Erythroblast (primary cell): ENCODE measurements at places on chromosomes 2 and 18.
A peak's percentile ranks its signal among the peaks of the same experiment; 100 is the strongest.

DNA sequence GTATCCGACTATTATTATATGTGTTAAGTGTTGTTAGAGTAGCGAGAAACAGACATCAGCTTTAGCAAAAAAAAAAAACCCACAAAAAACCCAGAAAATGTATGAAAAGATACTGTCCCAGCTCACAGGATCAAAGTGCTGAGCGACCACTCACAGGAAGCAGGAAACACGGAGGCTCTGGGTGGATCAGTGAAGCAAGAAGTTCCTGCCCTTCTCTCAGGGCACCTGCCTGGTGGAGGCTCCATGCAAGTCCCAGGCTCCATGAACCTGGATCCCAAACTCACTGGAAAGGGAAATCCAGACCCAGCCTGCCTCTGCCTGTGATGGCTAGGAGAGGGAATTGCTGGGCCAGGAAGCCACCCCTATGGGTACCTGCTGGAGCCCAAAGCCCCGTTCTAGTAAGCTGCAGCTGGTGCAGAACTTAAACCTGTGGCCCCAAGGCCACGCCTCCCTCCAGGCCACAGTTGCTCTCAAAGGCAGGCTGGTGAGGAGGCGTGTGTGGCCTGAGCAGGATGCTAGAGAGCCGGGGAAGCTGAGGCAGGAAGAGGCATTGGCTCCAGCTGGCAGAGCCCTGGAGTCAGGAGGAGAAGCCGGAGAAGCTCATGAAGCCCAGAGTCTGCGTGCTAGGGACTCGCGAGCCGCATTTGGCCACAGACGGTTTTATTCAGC lies 63.5 kb upstream of the TAF1B start:
- DNase-seq = no peak

DNA sequence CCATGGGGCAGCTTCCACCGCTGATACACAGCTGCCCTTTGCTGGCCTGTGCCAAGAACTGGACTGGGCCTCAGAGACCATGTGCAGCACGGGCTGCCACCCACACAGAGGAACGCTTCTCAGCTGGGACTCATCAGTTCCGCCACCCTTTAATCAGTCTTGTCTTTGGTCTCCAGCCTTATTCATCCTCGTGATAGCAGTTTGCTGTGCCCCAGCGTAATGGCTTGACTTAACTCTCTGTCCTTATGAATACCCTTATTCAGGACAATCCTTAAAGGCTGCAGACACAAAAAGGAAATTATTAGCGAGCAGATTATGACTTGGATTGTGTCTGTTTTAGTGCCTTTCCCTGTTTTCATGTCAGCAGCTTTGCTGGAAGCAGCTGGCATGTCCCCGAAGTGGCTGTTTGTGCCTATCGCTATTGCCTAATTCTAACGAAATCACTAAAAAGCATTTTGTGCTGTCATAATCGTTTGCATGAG lies 108.9 kb upstream of the DAPL1 start:
- DNase-seq = no peak

- DNase-seq = no peak
Measured at GRCh38 chr2:94960266-94960665, 65.2 kb upstream of the MAL start.

DNA sequence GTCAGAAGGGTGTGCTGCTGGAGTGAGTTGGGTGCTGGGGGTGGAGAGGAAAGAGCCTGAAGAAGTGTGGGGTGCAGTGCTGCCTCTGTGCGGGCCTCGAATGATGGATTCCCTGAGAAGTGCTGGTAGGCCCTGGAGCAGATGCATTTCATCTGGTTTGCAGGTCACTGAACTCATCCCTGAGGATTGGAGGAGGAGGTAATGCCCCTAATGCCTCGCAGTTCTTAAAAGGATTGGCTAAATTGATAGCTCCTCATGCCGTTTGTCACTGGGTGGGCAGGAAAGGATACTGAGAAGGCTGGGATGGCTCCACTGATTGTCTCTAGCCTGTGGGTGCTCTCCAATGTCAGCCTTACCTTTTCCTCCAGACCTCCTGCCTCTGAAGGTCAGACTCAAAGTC lies 74.1 kb downstream of the CTIF start:
- no peak for DNase-seq

DNA sequence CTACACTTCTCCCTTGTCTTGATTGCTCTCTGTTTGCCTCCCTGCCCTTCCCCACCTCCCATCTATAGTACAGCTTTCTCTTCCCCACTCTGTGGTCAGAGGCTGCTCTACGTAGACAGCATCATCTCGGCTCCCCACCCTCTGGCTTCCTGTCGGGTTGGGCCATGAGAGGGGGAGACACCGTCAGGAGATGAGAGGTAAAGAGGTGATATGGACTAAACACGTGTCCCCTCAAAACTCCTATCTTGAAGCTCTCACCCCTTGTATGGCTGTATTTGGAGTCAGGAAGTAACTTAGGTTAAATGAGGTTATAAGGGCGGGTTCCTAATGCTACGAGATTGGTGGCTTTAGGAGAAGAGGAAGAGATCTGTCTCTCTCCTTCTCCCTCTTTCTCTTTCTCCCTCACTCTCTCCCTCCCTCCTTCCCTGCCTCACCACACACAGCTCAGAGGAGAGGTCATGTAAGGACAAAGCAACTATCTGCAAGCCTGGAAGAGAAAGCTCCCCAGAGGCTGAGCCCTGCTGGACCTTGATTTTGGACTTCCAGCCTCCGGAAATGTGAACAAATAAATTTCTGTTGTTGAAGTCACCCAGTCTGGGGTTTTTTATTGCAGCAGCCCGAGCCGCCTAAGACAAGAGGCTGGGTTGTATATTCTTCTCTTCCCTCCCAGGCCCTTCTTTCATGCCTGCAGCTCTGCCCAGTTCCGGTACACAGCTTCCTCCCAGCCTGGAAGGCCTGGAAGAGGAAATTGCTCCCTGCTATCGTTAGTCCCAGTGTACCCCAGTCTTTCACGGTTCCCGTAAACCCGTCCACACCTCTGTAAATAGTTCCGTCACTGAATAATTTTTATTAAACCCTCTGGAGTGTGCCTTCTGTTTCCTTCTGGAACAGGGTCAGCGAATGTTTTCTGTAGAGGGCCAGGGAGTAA lies 138.0 kb downstream of the AKAIN1 start:
- DNase-seq = no peak

DNA sequence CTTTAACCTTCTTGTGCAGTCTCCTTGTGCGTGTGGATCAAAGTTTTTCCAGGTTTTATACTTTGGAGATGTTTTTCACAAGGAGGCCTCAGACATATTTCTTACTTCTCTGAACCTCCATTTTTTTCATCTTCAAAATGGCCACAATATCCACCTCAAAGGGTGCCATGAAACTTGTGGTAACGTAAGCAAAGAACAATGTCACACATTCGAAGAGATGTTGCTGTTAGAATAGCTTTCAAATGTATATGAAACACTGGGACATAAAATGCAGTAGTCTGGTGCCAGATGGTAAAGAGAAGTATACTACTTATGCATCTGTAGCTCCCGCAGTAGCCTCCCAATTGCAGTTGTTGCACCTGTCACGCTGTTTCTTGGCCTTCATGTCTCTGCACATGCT lies 2.6 kb upstream of the KRCC1 start:
- no peak for DNase-seq

DNA sequence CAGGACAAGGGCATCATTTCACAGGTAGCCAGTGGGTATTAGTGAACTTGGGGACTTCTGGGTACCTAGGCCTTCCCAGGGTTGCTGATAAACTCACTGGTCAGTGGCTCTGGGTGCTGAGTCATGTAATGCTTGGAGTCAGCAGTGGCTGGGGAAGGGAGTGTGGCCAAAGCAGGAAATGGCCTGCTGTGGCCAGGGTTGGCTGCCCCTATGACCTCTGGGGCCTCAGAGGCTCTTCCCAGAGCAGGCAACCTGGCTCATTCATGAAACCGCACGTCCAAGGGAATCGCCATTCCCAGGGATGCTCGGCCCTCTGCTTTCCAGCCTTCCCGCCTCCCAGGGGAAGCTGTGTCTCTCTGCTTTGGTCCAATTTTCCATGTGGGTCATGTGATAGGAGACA lies 294.9 kb downstream of the DYSF start:
- DNase-seq = no peak

- DNase-seq = no peak
Measured at GRCh38 chr2:113905886-113906285, 16.0 kb downstream of the ACTR3 start.

- DNase-seq = no peak
Measured at GRCh38 chr2:75549401-75550253, 11.1 kb downstream of the EVA1A start.

- peak; percentile 42 for DNase-seq
Measured at GRCh38 chr18:25832001-25832604, 258.3 kb downstream of the SS18 start.

- no peak for DNase-seq
Measured at GRCh38 chr2:62884514-62884913, 166.1 kb upstream of the OTX1 start.

DNA sequence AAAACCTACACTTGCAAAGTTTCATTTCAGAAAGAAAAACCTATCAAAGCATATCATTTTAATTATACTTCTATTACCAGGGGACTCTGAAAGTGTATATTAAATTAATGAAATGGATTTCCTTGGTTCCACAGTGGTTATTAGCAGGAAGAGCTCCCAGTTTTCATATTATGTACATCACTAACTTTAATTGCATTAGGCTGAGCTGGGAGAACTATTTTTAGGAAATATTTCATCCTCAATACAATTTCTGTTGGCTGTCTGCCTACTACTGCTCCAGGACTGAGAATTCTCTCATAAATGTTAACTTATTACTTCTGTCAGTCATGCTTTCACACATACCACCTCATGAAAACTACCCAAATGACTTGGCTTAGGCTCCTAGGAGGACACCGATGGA lies 301.4 kb downstream of the CMPK2 start:
- no peak for DNase-seq

DNA sequence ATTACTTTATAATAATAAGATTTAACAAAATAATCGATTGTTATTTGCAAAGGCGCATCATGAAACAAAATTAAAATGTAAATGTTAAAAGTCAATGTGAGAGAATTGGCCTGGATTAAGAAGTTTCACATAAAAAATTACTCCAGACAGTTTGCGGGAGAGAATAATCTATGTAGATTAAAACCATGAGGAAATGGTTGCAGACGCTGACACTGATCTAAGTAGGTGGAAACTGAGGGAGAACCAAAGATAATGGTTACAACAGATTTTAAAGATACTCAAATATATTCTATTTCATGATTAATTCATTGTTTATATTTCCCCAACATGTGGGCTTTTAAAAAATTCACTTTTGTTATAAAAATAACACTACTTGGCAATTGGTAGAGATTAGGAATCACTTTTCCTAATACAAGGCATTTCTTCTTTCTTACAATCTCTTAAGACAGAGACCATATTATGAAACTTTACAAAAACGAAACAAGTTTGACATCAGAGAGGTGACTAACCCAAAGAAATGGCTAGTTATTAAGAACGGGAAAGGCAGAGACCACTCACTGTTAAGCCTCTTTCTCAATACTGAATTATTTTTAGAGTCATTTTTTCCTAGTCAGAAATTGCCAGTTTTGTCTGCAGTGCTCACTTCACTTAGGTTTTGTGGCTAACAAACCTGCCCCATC lies 1.6 kb downstream of the KANSL1L start:
- peak; percentile 56 for DNase-seq

DNA sequence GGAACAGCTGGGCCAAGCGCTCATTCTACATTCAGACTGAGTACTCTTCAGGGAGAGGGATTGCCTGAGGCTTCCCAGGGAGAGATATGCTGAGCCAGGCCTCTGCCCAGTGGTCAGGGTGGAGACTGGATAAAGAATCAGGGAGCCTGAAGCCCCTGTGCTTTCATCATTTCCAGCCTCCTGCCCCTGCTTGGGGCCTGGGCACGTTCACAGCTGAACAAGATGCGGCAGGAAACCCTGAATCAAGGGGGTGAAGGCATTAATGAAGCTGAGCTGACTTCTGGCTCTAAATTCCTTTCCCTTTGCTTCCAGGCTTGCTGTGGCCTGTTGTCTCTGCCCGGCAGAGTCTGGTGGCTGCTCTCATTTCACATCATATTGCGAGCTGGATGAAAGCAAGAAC lies 35.0 kb downstream of the RPL37A start:
- DNase-seq = no peak

GRCh38 chr2:9105601-9106337 lies 100.8 kb upstream of the ASAP2 start:
- no peak for DNase-seq

DNA sequence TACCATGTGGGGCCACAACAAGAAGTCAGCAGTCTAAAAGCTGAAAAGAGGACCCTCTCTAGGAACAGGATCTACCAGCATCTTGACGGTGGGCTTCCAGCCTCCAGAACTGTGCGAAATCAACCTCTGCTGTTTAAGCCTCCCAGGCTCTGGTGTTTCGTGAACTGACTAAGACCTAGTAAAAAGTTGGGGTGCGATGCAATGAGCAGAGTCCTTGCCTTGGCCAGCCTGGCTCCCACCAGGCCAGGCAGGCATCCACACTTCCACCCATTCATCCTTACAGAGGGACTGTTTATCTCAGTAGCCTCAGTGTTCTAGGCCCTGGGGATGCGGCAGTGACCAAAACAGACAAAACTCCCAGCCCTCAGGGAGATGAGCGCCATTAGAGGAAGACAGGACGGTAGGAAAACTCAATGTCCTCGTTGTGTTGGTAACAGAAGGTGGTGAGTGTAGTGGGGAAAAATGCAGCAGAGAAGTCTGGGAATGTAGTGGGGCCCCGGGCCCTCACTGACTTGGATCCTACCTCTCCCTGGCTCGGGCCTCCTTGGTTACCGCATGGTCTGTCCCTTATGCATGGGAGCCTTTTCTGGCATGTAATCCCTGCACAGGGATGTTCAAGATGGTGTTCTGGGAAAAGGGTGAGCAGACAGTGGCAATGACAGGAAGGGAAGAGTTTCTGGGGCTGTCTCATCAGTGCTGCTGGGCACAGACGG lies 271.8 kb upstream of the HS6ST1 start:
- no peak for DNase-seq

DNA sequence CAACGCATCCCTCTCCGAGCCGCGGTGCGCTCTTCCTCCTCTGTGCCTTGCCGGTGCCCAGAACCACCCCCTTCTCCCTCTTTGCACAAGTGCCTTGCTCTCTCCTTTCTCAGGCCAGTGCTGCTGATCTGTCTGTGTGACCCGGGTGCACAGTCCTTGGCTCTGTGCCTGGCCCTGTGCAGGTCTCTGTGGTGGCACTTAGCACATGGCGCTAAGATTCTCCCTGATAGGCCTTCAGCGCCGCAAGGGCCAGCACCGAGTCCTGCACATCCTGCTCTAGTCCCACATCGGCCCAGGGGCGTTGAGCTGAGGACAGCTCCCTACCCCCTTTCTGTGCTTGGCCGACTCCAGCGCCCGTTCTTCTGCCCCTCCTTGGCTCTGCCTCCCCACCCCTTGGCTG lies 136.1 kb downstream of the NEDD4L start:
- DNase-seq = no peak

DNA sequence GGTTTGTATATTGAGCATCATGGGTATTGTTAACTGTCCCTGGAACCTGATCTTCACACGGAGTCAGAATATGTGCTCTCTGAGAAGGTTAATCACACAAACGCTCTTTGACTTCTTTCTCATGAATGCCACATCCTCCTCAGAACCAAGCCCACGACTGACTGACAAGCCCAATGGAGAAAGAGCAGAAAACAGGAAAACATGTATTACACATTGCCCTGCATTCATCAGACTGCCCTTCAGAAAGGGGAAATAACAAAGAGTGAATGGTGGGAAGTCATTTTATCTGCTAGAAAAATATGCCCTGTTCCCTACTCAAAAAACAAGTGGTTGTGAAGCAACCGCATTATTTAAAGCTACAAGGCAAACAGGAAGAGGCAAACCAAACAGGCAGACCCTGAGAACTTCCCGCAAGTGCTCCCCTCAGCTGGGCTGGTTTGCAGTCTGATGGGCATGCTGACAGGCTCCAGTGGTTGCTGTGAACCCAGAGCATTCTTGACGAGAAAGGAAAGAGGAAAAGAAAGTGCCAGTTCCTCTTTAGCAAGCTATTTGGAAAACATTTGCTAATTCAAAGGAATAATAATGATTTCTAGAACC lies 172.9 kb upstream of the SETBP1 start:
- no peak for DNase-seq

GRCh38 chr2:8644605-8645175 lies 37.2 kb upstream of the ID2 start:
- DNase-seq = peak; percentile 44
